ENCODE measurements at places on chromosomes 7 and 10.
A peak's percentile ranks its signal among the peaks of the same experiment; 100 is the strongest.

DNA sequence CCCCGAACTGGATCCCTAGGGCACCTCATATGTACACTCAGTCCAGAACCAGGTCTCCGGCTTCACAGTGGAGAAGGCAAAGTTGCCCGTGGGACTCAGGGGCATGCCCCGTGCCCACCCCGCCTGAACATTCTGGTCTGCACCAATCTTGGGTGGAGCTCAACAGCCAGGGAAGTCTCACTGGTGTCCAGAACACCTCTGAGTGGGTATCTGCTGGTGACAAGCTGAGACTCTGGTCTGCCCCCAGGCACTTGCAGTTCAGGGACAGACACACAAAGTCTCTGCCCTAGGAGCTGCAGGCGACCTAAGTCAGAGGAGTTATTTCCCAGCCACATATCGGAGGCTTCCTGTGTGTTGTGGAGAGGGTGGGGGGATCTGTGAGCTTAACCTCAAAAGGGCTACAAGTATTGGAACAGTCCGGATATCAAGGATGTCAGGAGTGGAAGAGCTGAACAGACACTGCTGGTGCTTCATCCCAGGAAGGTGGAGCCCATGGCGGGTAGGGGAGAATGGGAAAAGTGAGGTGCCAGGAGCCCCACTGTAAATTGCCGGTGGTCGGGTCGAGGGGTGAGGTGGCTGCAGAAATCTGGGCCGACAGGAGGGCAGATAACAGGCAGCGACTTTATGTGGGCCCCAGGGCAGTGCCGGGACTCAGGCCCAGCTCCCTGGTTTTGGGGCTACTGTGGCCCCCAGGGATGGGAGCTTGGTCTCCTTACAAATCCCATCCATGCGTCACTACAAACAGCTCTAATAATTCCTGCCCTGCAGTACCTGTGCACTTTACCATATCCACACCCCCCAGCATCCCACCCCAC, 8.6 kb upstream of the TLX1 start:
- H3K27ac ChIP-seq: no peak overlapping the region
- DNase-seq: no peak
- peaks cover 26% of the 10 kb centered on the region for H3K27me3 ChIP-seq
- H3K36me3 ChIP-seq: no peaks in the 10 kb centered on the region

DNA sequence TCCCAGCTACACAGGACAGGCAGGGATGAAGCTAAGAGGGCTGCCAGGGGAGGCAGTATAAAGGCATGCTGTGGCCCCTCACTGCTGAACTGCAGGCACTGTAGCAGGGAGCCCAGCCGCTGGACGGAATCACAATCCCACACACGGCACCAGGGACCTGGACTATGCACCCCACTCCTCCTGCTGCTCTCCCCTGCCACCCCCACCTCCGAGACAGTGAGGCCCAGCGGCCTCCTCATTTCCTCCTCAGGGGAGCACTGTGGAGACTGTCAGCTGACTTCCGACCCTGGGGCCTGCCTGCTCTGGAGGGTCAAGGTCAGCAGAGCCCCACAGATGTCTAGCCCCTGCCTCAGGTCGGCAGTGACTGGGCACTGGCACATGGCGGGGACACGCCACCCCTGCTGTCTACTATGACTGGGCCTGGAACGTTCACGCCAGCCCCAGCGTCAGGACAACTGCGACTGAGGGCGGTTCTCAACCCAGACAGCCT, 92.7 kb downstream of the FAM53B start:
- H3K4me1 ChIP-seq: peaks cover 77% of the 10 kb centered on the region
- no peak for DNase-seq
- H3K36me3 ChIP-seq: peaks cover 6% of the 10 kb centered on the region
- peak overlapping the region; percentile 96 for H3K27ac ChIP-seq
- H3K4me3 ChIP-seq: peak overlapping the region; percentile 63

DNA sequence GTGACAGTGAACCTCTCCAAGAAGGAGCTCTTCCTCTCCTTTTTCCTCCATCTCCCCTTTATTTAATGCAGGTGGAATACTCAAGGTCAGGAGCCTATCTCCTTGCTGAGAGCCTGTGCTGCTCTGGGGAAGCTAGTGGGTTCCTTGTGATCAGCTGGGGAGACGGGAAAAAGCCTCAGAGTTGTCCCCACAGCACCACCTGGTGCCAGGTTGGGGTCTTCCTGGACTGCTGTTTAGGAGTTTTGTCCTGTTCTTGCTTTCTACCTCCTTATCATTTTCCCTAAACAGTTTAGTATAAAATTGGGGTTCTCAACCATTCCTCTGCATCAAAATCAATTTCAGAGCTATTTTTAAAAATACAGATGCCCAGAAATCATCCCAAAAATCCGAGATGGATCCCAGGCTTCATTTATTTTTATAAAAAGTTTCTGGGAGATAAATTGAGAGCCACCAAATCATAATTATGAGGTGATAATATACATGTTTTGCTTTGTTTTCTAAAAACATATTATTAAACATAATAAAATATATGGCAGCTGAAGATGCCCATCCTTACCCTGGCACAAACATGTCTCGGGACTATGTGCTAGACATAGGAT, 44.3 kb downstream of the MACC1 start:
- H3K4me3 ChIP-seq: no peak overlapping the region
- no peaks in the 10 kb centered on the region for H3K27me3 ChIP-seq
- no peak overlapping the region for H3K27ac ChIP-seq
- DNase-seq: no peak

DNA sequence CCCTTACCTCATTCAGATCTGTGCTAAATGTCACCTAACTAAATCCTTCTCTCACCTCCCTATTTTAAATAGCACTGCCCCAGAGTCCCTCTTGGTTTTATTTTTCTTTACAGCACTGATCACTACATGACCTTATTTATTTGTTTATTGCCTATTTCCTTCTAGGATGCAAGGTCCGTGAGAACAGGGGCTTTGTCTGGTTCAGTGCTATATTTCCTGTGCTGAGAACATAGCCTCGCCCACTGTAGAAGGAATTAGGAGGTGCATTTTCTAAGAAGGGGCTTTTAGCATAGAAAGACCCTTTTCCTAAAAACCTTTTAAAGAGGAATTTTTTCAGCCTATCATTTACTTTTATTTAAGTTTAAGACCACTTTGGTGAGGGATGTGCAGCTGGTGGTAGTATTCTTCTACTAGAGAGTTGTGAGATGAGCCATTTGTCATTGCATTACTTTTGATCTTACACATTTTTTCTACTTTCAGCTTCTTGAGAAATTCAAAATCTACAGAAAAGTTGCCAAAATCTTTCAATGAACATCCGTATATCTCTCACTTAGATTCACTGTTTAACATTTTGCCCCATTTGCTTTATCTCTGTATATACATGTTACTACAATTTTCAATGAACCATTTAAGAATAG, 13.5 kb upstream of the PCGF5 start:
- H3K27ac ChIP-seq: peak overlapping the region; percentile 68
- H3K27me3 ChIP-seq: no peaks in the 10 kb centered on the region
- H3K4me3 ChIP-seq: peak overlapping the region; percentile 30
- DNase-seq: no peak

GRCh38 chr7:134852625-134853024, 73.2 kb downstream of the CALD1 start:
- no peaks in the 10 kb centered on the region for H3K4me1 ChIP-seq
- H3K36me3 ChIP-seq: peaks cover 2% of the 10 kb centered on the region
- no peak overlapping the region for H3K27ac ChIP-seq
- H3K4me3 ChIP-seq: no peak overlapping the region

- peak overlapping the region; percentile 43 for H3K4me3 ChIP-seq
- DNase-seq: peak; percentile 33
- peak overlapping the region; percentile 97 for H3K27ac ChIP-seq
- peaks cover 18% of the 10 kb centered on the region for H3K36me3 ChIP-seq
- peaks cover 43% of the 10 kb centered on the region for H3K4me1 ChIP-seq
These were observed 18.4 kb downstream of the TSPAN14 start for GRCh38 chr10:80472234-80473095.

All from memory B cell (primary cell).